ENCODE measurements at places on chromosomes 6 and 20.
A peak's percentile ranks its signal among the peaks of the same experiment; 100 is the strongest.

- DNase-seq: peak; percentile 53
Observed at GRCh38 chr6:135329851-135330803, 149.0 kb downstream of the MYB start.

DNA sequence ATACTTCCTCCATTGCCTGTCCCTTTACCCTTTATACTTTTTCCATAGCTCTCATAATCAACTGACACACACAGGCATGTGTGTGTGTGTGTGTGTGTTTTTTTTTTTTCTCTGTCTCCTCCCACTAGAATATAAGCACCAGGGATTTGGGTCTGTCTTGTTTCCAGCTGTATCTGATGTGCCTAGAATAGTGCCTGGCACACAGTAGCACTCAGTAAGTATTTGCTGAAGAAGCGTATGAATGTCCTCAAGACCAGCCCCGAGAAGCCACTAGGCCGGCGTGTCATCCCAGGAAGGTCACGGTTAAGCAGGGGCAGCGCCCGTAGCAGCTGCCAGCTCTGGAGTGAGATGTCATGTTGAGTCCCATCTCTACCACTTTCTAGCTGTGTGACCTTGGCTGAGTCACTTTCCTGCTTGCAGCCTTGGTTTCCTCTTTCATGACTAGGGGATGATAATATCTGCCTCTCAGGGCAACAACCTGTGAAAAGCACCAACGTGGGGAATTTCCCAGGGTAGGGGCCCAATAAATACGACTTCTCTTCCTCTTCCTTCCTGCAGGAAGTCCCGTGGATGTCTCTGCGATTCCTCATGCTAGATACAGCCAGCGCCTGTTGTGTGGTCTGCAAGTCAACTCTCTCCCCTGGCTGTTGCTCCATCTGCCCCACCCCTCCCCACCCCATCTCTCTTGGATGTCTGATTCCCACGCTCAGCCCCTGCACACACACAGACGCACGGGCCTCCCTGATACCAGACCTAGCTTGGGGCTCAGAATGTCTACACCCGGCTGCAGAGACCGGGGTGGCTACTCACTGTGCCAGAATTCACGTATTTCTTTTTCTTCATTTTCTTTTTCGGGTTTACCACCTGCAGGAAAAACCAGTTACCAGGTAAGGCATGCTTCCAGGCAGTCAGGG lies 58.1 kb downstream of the RAB44 start:
- no peak for DNase-seq

DNA sequence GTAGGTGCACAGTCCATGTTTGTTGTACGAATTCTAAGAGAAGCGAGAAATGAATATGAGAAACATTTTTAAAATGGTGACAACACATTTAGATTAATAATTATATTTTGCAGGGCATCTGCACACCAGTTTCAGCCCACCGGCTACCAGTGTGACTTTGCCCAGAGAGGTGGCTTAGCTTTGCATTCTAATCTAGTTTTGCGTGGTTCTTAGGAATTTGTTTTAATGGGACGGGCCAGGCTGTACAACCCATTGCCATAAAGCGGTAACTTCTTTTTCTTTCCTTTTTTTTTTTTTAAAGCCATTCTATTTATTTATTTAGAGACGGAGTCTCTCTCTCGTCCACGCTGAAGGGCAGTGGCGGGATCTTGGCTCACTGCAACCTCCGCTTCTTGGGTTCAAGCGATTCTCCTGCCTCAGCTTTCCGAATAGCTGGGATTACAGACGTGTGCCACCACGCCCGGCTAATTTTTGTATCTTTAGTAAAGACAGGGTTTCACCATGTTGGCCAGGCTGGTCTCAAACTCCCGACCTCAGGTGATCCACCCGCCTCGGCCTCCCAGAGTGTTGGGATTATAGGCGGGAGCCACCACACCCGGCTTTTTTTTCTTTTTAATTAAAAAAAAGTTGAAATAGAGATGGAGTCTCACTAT lies 829 bp downstream of the MANBAL start:
- DNase-seq: no peak

GRCh38 chr6:64777941-64778785 lies 928.9 kb downstream of the EYS start:
- DNase-seq: no peak

GRCh38 chr6:131681585-131681984 lies 19.6 kb downstream of the OR2A4 start:
- DNase-seq: no peak

- no peak for DNase-seq
Observed at GRCh38 chr6:71589254-71589653, 297.1 kb upstream of the RIMS1 start.

DNA sequence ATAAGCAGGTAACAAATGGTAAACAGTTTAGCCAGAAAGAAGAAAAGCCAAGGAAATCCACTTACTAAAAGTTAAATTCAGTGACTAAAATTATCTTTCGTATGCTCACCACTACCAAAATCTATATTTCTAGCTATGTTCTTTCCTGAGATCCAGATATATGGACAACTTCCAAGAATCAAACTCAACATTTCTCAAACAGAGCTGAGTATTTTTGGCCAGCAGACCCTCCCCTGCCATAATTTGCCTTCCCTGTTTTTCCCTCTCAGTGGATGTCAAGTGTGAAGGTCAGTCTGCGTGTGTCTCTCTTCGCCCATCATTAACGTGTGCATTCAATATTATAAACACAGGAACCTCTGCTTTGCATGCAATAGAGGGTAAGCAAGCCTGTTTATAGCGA lies 42.0 kb downstream of the PRKN start:
- no peak for DNase-seq

GRCh38 chr6:82492134-82492533 lies 128.5 kb downstream of the TPBG start:
- DNase-seq: no peak

DNA sequence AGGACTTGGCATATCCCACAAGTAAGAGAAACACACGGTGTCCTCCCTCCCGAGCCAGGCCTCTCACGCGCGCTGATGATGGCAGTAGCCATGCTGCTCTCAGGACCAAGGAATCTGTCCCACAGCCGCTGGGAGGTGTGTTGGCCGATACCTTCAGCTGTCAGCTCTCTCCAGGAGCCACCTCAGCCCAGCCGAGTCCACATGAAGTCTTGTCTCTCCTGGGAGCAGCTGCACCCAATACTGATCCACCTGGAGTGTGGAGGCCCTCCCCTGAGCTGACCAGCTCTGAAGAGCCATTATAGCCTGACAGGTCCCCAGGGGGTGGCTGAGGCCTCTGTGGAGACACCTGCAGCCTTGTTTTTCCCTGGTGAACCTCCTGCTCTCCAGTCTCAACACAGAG lies 23.8 kb upstream of the NXT1 start:
- no peak for DNase-seq

GRCh38 chr6:19415605-19416326 lies 421.4 kb upstream of the ID4 start:
- no peak for DNase-seq

- peak; percentile 7 for DNase-seq
Observed at GRCh38 chr6:144845186-144845585, 560.1 kb downstream of the UTRN start.

GRCh38 chr6:80771941-80772340 lies 665.5 kb downstream of the BCKDHB start:
- peak; percentile 67 for DNase-seq

DNA sequence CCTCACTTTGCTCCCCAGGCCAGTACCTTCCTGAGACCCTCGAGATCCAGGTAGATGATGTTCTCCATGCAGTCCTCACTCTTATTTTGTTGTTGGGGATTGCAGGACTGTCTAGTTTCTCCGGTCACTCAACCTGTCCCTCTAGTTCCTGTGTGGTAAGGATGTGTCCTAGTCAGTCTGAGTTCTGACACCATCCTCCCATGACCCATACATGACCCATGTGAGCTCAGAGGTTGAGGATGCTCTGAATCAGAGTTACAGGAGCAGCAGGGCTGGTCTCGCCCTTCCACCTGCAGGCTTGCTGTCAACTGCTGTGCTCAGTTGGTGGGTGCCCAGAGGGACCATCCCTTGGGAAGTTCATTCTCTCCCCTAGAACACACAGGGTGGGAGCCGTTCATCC lies 11.9 kb upstream of the CST8 start:
- no peak for DNase-seq

DNA sequence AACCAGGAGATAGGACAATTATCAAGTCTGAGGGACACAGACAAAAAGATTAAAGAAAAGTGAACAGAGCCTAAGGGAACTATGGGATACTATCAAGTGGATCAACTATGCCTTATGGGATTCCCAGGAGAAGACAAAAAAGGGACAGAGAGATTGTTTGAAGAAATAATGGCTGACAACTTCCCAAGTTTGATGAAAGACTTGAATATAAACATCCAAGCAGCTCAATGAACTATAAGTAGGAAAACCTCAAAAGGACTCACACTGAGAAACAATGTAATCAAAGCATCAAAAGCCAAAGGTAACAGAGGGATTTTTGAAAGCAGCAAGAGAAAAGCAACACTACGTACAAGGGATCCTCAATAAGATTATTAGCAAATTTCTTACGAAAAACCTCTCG lies 11.0 kb downstream of the ZNF133 start:
- no peak for DNase-seq

DNA sequence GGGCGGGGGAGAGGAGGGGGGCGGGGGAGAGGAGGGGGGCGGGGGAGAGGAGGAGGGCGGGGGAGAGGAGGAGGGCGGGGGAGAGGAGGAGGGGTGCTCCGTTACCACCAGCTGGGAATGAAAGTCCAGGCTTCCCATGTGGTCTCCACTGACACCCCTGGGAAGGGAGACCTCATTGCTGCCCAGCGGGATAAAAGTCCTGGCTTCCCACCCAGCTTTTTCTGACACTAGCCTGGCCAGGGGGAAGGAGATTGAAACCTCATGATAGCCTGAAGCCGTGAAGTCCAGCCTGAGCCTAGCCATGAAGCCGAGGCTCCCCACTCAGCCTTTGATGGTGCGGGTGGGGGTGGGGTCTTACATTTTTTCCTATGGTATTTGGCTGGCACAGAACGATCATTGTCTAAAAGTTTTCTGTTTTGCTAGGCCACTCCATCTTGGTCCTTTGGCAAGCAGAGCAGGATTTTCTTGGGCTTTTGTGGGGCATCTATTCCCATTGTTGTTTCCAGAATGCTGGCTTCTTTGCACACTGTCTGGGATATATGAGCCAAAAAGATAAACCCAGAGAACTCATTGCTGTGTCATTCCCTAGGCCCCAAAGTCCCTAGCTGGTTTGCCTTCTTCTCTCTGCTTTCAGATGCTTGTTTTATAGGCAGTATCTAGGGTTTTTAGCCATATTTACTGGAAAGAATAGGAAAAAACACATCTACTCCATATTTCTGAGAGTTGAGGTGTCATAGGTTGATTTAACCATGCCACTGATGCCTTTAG lies 67.9 kb upstream of the RNF24 start:
- DNase-seq: peak; percentile 47

GRCh38 chr6:157695301-157696040 lies 127.6 kb upstream of the SNX9 start:
- DNase-seq: no peak

- DNase-seq: no peak
Observed at GRCh38 chr20:41373251-41373783, 6.7 kb upstream of the EMILIN3 start.

DNA sequence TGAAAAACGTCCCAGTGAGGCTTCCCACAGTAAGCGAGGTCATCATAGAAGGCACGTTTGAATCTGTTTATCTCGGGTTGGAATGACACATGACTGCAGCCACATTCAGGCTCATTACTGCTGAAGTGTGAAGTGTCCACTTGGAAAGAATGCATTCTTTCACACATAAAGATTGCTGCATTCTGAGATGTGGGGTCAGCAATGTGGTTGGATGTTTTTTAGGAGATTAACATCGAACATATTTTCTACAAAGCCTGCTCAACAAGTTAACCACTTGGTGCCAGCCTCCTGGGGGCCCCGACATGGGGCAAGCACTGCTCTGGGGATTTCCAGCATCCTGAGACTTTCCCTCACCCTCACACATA lies 79.9 kb downstream of the BMP6 start:
- no peak for DNase-seq

- no peak for DNase-seq
Observed at GRCh38 chr6:21173678-21174077, 419.9 kb upstream of the SOX4 start.

GRCh38 chr6:133184798-133185372 lies 56.3 kb upstream of the EYA4 start:
- DNase-seq: peak; percentile 41

GRCh38 chr6:161073930-161074329 lies 82.4 kb downstream of the MAP3K4 start:
- no peak for DNase-seq

GRCh38 chr6:6315660-6316059 lies 4.8 kb downstream of the F13A1 start:
- peak; percentile 74 for DNase-seq

DNA sequence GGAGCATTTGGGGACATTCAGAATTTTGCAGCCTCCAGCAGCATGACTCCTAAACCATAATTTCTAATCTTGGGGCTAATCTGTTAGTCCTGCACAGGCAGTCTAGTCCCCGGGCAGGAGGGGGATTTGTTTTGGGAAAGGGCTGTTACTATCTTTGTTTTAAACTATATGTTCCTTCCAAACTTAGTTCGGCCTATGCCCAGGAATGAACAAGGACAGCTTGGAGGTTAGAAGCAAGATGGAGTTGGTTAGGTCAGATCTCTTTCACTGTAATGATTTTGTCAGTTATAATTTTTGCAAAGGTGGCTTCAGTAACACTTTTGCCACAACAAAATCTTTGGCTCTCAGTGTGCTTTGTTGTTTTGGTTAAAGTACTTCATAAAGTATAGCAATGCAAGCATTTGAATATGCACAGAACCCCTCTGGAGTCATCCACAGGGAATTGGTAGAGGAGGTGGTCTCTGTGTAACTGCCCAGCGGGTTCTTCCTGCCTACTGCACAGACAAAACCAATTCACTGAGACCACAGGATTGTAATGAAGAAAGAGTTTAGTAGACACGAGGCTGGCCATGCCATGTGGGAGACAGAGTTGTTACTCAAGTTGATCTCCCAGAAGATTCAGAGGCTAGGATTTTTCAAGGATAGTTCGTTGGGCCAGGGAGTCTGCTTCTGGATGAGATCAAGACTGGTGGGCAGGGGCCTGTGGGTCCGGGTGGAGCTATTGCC lies 224.1 kb upstream of the MYLIP start:
- DNase-seq: no peak

DNA sequence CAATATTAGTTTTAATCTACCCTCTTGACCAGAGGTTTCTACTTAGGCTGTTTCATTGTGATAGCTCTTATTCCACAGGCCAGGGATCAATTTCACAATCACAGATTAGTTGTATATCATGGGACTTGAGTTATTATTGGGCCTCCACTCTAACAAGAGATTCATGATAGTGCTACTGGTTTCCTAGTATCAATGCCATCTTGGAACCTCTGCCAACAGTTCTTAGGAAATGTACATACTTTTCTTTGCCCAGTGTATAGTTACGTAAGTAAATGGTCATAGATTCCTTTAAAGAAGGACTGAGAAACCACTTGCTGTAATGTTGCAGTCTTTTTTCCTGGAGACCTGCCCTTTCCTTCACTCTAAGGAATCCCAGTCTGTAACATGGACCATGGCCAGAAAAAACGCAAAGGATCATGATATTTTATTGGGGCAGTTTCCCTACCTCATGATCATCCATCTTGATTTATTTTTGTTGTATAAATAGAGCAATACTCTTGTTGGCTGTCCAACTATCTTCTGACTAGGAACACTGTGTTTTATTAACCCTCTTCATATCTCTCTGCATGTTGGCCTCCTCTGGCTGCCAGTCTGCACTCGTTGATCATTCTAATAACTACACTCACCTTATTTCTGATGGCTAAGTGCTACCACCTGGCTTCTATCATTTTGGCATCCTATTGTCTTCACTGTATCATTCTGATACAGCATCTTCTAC lies 38.0 kb upstream of the VGLL2 start:
- no peak for DNase-seq

Data from myocyte (in vitro differentiated cells).